HCT116 (cell line): ENCODE measurements at places on chromosomes 7 and 10. TPM values are rescaled to one million over a fixed set of nuclear protein-coding genes. Genes with fewer than 3 reads are reported as not detected.

GRCh38 chr7:51577390-51577789 lies 260.8 kb upstream of the COBL start:
- DNase-seq: no peak

- no peak for DNase-seq
Measured at GRCh38 chr7:84149573-84149972, 45.0 kb downstream of the SEMA3A start.

- DNase-seq: peak; percentile 36
Measured at GRCh38 chr7:26278770-26279169, 12.9 kb upstream of the SNX10 start.

DNA sequence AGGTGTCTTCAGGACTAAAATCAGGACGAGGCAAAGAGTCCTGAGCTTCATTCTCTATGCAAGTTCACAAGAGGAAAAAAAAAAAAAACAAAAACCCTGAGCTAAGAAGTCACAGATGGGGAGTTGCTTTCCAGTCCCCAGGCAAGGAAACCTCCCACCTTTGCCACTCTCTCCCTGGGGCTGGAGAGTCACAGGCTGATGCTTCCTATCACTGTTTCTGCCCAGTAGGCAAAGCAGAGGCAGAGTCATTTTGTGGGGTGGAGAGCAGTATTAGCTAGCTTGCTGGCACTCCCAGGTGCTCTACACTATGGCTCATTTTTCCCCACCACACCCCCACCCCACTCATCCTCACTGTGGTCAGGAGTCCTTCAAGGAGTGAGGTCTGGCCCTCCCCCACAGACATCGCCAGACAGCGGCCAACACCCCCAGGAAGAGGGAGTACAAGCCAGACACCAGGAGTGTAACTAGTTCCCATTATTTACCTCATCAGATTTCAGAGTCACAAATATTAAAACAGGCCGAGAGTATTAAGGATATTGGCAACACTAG lies 34.6 kb upstream of the UNC5B start:
- no peak for DNase-seq

DNA sequence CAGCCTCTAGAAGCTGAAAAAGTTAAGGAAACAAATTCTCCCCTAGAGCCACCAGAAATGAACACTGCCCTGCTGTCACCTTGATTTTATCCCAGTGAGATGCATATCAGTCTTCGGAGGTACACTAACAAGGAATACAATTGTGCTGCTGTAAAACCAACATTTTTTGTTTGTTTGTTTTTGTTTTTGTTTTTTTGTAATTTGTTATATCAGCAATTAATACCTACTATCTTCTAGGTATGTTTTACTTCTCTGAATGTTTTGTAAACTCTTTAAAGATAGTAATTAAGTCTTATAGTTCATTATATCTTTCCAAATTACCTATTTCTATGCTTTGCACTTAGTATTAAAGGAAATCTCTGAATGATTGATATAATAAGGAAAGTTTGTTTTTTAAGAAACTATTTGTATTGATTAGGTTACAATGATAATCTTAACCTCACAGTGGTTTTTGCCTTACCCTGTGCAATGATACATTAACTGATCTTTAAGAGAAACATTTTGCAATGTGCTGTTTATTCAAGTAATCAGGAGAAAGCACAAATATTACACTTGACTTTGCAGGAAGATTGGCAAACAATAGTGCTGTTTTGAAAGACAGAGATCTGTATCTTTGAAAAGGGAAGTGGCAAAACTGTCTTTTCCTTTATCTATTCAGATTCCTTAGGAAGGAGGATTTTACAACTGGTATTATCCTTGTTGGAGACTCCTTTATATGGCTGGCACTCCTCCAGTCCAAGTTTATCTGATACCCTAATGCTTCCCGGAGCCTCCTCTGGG lies 11.3 kb upstream of the HGF start:
- no peak for DNase-seq

- DNase-seq: no peak
Measured at GRCh38 chr7:91156316-91157185, 107.7 kb upstream of the FZD1 start.

GRCh38 chr10:36506697-36507496 lies 618.5 kb upstream of the ANKRD30A start:
- DNase-seq: no peak

DNA sequence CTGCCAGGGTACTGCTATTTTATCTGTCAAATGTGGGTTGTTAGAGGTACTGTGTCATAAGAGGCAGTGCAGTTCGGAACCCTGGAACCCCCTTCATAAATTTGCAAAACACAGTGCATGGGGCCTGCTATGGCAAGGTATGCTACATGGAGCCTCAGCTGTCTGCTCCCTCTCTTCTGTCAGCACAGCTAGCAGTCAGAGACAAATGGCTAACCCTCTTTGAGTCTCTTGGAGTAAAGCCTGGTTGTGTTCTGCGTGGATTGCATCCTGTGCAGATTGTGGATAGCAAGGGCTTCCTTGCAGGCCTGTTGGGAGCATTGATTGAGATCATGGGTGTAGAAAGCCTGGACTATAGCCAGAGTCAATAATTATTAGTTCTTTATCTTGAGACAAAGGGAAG lies 397.8 kb downstream of the AUTS2 start:
- no peak for DNase-seq

GRCh38 chr10:15339892-15340291 lies 31.2 kb downstream of the FAM171A1 start:
- no peak for DNase-seq

DNA sequence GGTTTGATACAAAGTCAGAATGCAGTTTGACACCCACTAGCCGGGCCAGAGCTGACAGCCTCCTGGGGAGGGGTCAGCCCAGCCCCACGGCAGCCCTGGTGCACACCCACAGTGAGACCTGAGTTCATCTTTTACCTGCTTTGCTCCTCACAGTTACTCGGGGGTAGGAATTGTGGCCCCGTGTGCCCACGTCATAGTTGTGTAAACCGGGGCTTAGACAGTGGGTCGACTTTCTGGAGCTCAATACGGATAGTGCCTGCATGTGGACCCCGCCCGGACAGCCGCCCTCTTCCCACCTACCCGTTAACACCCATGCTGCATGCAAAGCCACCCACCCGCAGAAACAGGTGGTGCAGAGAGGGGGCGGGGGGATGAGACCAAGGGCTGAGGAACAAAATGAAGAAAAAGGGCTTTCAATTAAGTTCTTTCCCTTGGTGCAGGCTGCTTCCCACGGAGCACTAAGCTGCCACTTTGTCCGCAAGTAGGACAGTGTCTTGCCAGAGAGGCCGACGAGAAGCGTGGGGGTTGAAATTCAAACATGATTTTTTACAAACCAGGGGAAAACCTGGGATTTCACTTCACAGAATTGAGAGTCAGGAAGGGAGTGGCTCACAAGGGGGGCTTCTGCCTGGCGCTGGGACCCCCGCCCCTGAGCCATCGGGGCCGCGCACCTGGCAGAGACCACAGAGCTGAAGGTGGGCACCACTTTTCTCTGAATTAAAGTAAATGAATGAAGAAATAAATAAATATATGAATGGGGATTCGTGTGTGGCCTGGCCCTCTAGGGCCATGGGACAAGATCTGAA lies 24.6 kb upstream of the FOXL3 start:
- no peak for DNase-seq

DNA sequence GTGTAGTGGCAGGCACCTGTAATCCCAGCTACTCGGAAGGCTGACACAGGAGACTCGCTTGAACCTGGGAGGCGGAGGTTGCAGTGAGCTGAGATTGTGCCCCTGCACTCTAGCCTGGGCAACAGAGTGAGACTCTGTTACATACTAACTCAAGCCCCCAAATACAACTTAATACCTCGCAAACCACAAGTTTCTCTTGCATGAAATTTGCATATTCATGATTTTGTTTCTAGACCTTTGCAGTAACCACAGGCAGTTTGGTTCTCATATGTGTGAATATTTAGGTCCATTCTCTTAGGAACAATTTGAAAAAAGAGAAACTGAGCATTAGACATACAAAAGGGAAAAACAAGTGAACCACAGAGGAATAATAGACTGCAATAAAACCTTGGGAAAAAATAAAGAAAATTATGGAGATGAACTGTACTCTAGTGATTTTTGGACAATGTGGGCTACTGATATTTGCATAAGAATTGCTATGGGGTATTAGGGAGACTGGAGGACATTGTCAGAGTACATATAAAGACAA lies 77.0 kb downstream of the ZNF277 start:
- DNase-seq: no peak

DNA sequence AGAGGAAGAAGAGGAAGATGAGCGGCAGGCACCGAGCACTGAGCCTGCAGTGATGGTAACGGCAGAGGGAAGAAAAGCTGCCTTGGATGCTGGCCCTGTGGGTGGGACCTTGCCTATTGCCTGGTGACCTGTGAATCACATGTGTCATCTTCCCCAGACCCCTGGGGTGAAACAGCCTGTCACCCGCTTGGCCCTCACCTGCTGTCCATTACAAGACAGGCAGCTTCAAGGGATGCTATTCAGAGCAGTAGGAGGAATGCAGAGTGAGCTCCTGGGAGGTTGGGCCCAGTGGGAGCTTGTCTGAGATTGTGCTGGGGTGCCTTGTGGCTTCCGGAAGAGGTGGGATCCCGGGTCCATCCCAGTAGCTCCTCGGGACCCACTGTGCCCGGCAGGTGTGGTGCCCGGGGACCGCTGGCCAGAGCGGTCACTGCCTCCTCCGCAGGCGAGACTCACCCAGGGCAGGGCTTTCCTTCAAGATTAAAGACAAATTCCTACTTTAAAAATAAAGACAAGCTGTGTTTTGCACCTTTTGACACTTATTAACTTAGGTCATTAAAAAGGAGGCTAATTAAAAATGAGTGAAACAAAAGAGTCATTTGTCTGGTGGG lies 440.2 kb upstream of the MKI67 start:
- no peak for DNase-seq

GRCh38 chr10:6030940-6031339 lies 31.2 kb downstream of the IL2RA start:
- no peak for DNase-seq

DNA sequence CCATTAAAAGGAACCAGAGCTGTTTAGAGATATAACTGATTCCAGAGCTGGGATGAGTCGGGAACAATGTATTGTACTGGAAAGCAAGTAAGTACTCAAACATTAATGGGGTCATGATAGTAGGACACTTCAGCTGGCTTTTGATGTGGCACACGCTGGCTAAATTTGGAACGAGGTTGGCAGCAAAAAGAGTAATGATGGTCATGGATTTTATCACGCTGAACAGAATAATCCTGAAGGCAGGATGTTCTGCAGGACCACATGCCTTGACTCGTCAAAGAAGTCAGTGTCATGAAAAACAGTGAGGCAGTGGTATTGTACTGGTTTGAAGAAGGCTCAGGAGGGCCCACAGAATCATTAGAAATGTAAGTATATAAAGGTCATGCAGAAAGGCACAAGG lies 220.3 kb downstream of the SNX13 start:
- DNase-seq: no peak

GRCh38 chr7:20895563-20895962 lies 108.9 kb upstream of the SP8 start:
- no peak for DNase-seq

- DNase-seq: no peak
Measured at GRCh38 chr10:29681676-29682448, 47.1 kb upstream of the SVIL start.

- DNase-seq: no peak
Measured at GRCh38 chr10:74930965-74931364, 104.6 kb downstream of the KAT6B start.

GRCh38 chr7:30805081-30805691 lies 34.0 kb downstream of the MINDY4 start:
- DNase-seq: no peak

DNA sequence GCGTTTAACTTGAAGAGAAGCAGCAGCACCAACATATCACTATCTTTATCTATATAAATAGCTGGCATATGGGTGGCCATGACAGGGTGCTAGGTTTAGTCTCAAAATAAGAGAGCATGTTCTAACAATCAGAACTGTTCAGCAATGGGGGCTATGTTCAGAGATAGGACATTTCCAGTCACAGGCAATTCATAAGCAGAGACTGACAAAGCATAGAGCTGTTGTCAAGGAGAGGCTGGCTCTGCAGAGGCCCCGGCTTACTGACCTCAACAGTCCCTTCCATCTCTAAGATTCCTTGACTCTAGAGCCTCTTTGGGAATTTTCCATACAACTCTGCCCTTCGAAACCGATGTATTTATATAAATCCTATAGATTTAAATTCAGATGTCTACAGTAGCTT lies 17.2 kb downstream of the ANK3 start:
- DNase-seq: no peak

GRCh38 chr7:33719059-33719581 lies 186.2 kb upstream of the BMPER start:
- DNase-seq: no peak

GRCh38 chr7:86645676-86646276 lies 2.1 kb downstream of the GRM3 start:
- no peak for DNase-seq

- peak; percentile 13 for DNase-seq
Measured at GRCh38 chr7:128737867-128738385, 1.2 kb upstream of the CALU start.

- DNase-seq: no peak
Measured at GRCh38 chr7:133344275-133344674, 91.4 kb downstream of the EXOC4 start.

- no peak for DNase-seq
Measured at GRCh38 chr7:129950191-129950932, 2.4 kb downstream of the UBE2H start.

Gene MRC1
- total RNA-seq: 0.37 TPM

Gene OGDHL
- 16.3 TPM for total RNA-seq

Gene IGFBP1
- total RNA-seq: 0.20 TPM

Gene FANK1
- 5.4 TPM for total RNA-seq

Gene OR2A5
- total RNA-seq: not detected

Gene TMEM229A
- not detected for total RNA-seq

Gene AKR1E2
- total RNA-seq: 5.0 TPM

Gene ZCWPW1
- total RNA-seq: 1.5 TPM

Gene TAS2R5
- 1.7 TPM for total RNA-seq
